KBM-7 (cell line): ENCODE measurements at places on chromosomes 11 and 22.

DNA sequence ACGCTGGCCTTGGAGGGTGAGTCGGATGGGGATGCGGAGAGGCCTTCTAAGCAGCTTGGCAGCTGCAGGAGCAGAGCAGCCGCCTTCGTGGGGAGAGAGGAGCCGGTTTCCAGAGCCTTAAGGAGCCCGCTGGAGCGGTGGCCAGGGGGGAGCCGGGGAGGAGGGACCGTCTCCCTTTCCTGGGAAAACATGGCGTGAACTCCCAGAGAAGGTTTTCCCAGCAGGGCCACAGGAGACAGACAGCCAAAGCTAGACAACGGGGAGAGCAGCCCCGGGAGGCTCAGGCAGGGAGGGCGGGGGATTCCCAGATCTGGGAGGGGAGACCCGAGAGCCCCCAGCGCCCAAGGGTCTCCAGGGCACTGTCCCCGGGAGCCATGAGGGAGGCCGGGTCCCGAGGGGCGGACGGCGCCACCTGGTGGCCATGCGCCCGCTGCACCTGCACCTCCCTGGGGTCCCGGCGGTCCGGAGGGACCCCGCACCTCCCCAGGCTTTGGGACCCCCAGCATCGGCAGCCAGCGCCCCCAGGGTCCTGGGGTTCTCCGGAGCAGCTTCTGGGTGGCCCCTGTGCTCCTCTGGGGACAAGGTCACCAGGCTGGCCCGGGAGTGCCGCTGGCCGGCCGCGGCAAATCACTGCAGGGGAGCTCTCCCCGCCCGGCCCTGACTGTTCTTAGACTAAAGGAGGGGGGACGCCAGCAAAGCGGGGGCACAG, 2.4 kb upstream of the SYT8 start:
- peak; percentile 51 for DNase-seq

DNA sequence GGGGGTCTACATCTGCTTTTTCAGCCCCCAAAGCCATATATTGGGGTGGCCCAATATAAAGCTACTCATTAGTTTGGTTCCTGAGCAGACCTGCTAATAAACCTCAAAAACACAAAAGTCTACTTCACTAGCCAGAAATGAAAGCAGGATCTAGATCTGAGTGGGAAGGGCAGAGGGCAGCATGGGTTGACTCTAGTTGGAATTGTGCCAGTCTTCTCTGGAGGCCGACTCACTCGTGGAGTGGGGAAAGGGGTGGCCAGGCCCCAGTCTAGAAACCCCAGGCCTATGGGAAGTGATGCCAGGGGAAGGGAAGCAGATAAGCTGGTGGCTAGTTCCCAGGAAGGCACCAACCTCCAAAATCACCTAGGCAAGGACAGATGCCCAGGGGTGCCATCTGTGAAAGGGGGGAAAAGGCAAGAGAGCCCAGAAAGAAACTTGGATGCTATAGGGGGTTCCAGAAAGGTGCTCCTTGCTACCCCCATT, 5.3 kb downstream of the PATZ1 start:
- no peak for DNase-seq

GRCh38 chr11:40168414-40168813, 1291.0 kb downstream of the LRRC4C start:
- DNase-seq = no peak

DNA sequence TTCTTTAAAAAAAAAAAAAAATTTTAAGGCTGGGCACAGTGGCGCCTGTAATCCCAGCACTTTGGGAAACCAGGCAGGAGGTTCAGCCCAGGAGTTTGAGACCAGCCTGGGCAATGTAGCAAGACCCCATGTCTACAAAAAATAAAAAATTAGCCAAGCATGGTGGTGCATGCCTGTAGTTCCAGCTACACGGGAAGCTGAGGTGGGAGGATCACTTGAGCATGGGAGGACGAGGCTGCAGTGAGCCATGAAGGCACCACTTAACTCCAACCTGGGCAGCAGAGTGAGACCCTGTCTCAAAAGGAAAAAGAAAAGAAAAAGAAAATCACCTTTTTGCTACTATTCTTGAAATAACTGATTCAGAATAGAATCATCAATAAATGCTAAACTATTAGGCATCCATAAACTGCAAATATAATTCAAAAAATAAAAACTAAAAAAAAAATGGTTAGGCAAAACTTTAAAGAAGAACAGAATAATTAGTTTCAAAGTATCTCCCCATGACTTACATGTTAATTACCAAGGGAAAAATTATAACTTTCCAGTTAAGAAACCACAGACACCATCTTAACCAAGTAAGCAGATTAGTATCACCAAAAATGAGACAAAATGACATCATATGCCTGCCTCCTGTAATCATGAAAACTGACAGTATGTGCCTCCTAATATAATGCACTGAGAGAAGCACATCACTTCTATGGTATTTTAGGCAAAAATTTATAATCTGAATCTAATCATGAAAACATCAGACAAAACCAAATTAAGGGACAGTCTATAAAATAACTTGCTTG, 63.6 kb downstream of the DENND5A start:
- no peak for DNase-seq

- DNase-seq = no peak
Observed at GRCh38 chr11:4704054-4704789, at the start of gene MMP26. TSS of gene MMP26 (plus strand) at chr11:4704784.

DNA sequence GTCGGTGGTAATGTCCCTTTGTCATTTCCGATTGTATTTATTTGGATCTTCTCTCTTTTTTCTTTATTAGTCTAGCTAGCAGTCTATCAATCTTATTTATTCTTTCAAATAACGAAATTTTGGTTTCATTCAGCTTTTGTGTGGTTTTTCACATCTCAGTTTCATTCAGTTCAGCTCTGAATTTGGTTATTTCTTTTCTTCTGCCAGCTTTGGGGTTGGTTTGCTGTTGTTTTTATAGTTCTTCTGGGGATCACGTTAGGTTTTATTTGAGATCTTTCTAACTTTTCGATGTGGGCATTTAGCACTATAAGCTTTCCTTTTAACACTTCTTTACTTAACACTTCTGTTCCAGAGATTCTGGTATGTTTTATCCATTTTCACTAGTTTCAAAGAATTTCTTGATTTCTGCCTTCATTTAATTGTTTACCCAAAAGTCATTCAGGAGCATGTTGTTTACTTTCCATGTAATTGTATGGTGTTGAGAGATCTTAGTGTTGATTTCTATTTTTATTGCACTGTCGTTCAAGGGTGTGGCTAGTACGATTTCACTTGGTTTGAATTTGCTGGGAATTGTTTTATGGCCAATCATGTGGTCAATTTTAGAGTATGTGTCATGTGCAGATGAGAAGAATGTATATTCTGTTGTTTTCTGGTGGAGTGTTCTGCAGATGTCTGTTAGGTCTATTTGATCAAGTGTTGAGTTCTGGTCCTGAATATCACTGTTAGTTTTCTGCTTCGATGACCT, 7.7 kb upstream of the SCGB1D1 start:
- no peak for DNase-seq

GRCh38 chr22:30861131-30861530, 107.4 kb downstream of the MORC2 start:
- DNase-seq = no peak

- DNase-seq = peak; percentile 93
Observed at GRCh38 chr22:39236321-39237317, 8.2 kb downstream of the PDGFB start.
